Effector memory CD8-positive, alpha-beta T cell (primary cell): ENCODE measurements at places on chromosomes 2 and 18.

DNA sequence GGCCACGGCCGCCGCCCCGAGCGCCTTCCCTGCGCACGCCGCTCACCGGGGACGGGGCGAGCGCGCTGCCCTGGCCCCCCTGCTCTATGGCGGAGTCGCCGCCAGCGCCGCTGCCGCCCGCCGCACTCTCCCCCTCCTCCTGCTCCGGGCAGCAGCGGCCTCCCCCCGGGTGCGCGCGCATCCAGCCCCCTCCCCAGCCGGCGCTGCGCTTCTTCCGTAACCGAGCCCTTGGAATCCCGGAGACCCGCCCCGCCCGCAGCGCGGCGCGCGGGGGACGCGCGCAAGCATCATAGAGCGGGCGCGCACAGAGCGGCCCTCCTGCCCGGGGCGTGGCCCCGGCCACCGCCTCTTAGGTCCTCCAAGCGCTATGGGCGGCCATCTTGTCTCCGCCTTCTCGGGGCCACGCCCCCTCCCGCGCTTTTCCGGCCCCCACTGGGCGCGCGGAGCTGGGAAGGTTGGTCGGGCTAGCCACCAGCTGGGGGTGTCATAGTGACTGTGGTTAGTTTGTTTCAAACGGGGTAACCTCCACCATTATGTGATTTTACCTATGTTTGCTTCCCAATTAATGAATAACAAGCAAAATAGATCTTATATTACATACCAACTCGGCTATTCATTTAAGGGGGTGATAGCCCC, at the start of gene MBD2:
TSS of gene MBD2 (minus strand) at position 291 of the 636 bp plus-strand sequence. CDS start at position 181, 110 bp downstream.
- DNase-seq = peak; percentile 96

DNA sequence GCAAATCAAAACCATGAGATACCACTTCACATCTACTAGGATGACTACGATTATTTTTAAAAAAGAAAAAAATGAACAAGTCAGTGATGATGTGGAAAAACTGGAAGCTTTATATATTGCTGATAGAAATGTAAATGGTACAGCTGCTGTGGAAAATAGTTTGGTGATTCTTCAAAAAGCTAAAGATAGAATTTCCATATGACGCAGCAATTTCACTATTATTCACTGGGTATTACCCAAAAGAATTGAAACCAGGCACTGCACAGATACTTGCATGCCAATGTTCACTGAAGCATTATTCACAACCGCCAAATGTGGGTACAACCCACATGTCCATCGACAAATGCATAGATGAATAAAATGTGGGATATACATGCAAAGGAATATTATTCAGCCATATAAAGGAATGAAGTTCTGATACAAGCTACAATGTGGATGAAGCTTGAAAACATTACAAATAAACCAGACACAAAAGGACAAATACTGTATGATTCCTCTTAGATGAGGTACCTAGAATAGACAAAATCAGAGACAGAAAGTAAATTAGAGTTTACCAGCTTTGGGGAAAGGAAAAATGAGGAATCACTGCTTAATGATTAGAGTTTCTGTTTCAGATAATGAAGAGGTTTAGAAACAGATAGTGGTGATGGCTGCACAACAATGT, 11.1 kb downstream of the RTTN start:
- no peak for DNase-seq

- no peak for DNase-seq
Observed at GRCh38 chr2:7010391-7011054, 93.3 kb downstream of the RNF144A start.

DNA sequence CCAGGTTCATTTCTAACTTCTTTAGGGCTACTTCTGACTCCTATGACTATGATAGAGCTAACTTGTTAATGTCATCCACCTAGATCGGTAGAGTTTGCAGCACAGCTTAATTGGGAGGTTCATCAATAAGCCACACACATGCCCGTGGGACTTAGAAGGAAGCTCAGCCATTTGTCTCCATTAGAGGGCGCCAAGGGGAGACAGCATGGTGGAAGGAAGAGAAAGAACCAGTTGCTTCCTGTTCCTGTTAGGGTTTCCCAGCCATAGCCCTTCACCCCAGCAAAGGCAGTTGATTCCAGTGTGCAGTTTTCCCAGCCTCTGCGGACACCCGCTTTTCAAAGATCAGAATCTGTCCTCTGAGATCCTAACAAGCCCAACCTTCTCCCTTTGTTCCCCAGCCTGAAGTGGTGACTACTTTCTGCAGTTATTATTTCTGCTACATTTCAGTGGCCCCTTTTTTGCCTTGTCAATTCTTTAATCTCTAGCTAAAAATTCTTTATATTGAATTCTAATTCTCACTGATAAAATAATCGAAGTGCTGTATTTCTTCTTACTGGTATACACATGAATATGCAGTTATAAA, 30.3 kb downstream of the MAIP1 start:
- DNase-seq = peak; percentile 40

GRCh38 chr2:119160361-119160990, 1.9 kb upstream of the C1QL2 start:
- DNase-seq = no peak

GRCh38 chr18:34807106-34807796, 97.2 kb downstream of the DTNA start:
- DNase-seq = no peak

GRCh38 chr2:195489101-195489500, 167.9 kb upstream of the SLC39A10 start:
- no peak for DNase-seq

DNA sequence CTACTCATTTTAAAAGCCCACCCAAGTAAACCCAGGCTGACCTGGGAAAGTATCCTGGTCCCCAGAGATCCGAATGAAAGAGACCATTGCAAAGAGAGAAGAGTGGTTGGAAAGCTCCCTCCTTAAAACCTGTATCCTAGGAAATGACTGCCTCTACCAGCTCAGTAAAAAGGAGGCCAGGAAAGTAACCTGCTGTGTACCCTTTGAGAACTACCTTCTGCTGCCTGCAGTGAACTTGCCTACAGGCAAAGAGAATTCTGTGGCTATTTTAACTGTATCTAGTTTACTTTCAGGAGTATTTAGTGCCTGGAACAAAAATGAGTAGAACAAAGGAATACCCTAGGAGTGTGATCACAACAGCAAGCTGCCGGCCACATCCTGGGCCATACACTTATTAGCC, 641.7 kb upstream of the NRXN1 start:
- DNase-seq = no peak

DNA sequence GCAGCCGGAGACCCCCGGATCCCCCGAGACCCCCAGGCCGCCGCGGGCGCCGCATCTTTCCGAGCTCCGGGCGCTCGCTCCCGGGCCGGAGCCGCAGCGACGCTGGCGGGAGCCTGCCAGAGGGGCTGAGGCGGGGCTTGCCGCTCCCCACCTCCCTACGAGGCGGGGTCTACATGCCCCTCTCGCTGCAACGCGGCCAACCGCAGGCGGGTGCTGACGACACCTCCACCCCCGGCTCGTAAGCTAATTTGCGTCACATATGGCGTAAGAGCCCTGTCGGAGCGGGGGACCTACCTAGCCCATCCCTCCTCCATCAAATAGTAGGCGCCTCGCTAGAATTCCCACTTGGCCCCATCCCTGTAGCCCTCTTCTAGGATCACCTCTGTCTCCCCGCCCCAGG, at the start of gene PTPRN:
TSS of gene PTPRN (minus strand) at position 124 of the 400 bp plus-strand sequence. CDS start at position 55, 69 bp downstream.
- no peak for DNase-seq

DNA sequence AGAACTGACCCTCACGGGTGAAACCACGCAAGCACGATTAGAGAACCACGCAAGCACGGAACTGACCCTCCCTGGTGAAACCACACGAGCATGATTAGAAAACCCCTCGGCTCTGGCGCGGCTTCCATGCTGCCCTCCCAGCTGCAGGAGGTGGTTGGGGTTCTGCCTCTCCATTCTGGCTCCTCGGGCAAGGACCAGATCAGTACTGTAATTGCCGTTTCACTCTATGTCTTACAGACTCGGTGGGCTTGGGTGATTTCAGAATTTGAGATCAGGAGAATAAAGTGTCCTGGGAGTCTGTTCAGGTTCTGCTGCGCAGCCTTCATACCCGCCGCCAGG, 58.3 kb upstream of the KCNG2 start:
- DNase-seq = no peak

GRCh38 chr2:207891086-207891844, 121.6 kb upstream of the FZD5 start:
- no peak for DNase-seq

GRCh38 chr2:238653431-238654109, 194.3 kb upstream of the TWIST2 start:
- no peak for DNase-seq

GRCh38 chr2:36380624-36381481, 25.3 kb downstream of the CRIM1 start:
- no peak for DNase-seq

- no peak for DNase-seq
Observed at GRCh38 chr2:228023619-228024018, 152.2 kb downstream of the DAW1 start.

DNA sequence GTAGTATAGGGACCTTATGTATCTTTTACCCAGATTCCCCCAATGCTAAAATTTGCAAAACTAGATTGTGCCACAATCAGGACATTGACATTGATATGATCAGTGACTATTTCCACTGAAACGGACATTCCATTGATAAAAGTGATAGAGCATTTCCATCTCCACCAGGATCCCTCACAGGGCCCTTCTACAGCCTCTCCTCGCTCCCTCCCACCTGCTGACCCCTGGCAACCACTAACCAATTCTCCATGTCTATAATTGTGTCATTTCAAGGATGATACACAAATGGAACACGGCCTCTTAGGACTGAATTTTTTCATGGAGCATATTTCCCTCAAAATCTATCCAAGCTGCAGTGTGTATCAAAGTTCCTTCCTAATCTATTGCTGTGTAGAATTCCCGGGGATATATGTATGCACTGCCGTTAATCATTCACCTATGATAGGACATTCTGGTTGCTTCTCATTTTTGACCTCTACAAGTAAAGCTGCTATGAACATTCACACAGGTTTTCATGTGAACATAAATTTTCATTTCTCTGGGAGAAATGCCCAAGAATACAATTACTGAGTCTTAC, 67.3 kb downstream of the UXS1 start:
- DNase-seq = no peak

GRCh38 chr2:239231231-239232194, 169.3 kb downstream of the HDAC4 start:
- no peak for DNase-seq

DNA sequence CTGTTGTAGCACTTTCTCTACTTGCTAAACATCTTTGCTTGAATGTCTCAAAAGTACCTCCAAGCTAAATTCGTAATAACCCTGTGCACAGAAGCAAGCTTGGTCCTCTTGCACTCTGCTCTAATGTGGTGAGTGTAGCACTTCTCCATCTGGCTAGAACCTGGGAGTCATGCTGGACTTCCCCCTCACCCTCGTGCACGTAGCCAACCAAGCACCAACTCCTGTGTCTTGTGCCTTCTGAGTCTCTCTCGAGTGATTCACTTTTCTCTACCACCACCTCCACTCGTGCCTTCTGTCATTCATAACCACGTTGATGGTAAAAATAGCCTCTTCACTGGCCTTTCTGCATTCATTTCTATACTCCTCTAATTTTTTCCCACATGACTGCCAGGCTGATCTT, 91.9 kb upstream of the KCNE4 start:
- DNase-seq = no peak

DNA sequence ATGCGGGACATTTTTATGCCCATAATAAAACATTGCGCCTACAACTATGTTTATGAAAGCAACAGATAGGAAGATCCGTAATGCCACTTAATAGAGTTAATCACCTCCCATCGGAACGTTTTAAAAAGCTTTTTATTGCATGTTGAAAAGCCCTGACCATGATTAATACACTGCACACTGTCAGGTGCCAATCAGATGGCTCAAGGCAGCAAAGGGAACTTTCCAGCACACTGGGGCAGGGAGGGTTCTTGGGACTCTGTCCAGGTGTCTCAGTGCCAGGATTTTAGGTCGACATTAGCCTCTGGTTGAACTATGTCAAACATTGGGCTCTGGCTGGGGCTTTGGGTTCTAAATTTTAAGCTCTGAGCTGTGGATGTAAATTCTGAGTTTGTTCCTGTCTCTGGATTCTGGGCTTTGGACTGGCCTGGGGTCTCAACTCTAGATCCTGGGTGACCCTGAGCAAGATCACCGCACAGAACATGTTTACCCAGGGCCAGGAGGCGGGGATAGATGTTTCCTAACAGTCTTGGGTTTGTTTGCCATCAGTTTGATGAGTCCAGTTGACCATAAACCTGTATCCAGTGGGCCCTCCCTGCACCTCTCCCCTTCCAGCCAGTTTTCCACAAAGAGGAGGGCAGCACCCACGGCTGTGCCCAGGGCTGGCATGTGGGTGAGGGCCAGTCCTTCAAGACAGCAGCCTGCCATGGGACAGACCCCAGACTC, 262.7 kb downstream of the ATAD2B start:
- no peak for DNase-seq

DNA sequence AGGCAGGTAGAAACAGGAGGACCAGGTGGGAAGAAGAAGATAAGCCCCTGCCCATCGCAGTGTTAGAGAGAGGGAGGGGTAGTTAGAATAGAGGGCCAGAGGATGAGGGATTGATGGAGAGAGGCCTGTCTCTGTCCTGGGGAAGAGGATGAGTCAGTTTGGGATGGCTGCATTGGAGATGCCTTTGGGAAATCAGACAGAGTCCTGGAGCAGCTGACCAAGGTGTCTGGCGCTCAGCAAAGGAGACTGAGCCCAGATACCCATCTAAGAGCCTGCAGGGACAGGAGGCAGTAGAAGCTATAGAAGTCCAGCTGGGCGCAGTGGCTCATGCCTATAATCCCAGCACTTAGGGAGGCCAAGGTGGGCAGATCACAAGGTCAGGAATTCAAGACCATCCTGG, 177.8 kb upstream of the HAAO start:
- no peak for DNase-seq

GRCh38 chr18:41072946-41073345, 882.1 kb upstream of the PIK3C3 start:
- no peak for DNase-seq

- no peak for DNase-seq
Observed at GRCh38 chr2:126823951-126824350, 74.7 kb upstream of the TEX51 start.

GRCh38 chr18:77679869-77680268, 430.2 kb downstream of the GALR1 start:
- DNase-seq = no peak

- no peak for DNase-seq
Observed at GRCh38 chr2:22855081-22855480, 529.9 kb upstream of the KLHL29 start.

GRCh38 chr18:13141209-13141608, 77.4 kb upstream of the LDLRAD4 start:
- DNase-seq = no peak

DNA sequence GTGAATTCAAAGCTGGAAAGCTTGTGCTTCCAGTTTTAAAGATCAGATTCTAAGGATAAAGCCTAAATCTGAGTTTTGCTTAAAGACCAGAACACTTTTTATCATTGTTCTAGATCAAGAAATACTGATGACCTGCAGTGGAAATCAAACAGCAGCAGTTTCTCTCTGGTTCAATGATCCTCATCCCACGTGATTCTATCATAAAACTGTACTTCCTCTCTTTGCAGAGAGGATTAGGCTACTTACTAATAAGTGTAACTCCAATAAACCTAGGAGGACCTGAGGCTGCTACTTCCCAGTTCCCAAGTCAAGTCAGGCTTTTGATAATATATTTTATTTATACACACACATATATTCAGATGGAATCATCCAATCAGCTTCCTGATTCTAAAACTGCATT, 81.9 kb downstream of the TCF4 start:
- no peak for DNase-seq
